Fibroblast of skin of left quadriceps (primary cell): ENCODE measurements at places on chromosomes 1 and 21.

GRCh38 chr21:29684106-29684505, 255.7 kb downstream of the GRIK1 start:
- DNase-seq: no peak

GRCh38 chr1:27634177-27634984, 604 bp downstream of the FGR start:
- DNase-seq: no peak

DNA sequence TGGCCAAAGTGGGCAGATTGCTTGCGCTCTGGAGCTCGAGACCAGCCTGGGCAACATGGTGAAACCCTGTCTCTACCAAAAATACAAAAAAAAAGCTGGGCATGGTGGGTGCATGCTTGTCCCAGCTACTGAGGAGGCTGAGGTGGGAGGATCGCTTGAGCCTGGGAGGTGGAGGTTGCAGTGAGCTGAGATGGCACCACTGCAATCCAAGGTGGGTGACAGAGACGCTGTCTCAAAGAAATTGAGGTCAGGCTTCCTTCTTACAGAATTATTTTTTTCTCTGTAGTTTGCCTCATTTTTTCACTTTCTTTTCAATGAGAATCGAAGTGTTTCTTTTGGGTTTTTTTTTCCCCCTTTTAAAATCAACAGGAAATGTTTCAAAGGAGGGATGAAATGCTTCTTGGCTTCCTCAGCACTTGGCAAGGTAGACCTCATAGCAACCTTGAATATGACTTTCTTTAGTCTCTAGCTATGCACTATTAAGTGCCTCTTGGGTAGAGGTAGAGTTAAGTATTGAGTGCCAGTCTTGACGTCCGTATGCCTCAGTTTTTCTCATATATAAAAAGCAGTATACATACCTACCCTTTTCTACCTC, 40.3 kb downstream of the MDM4 start:
- DNase-seq: no peak

DNA sequence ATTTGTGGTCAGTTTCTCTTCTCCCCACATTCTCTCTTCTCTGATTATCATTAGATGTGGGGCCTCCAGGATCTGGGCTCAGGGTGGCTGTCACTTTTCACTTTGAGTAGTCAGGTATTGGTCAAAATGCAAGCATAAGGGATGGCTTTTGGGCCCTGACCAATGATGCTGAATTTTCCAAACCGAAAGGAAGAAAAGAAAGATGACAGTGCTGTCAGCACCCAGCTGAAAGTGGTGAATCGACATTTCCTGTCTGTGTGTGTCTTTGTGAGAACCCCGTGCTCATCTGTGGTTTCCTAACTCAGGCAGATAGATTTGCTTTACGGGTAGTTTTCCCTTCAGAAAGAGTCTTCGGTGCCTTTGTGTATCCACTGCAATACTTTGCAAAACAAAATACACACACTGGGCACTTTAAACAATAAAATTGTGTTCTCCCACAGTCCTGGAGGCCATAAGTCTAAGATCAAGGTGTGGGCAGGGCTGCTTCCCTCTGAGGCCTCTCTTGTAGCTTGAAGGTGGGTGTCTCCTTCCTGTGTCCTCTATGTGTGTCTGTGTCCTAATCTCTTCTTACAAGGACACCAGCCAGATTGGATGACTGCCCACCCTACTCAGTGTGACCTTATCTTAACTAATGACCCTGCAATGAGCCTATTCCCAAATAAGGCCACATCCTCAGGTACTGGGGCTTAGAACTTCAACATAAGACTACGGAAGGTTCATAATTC, 274.8 kb upstream of the AJAP1 start:
- DNase-seq: no peak

GRCh38 chr1:7519181-7519860, 251.8 kb upstream of the VAMP3 start:
- no peak for DNase-seq

- no peak for DNase-seq
Measured at GRCh38 chr1:111161843-111162487, 21.9 kb downstream of the CEPT1 start.

- no peak for DNase-seq
Measured at GRCh38 chr1:30329802-30330557, 393.4 kb downstream of the MATN1 start.
